ENCODE measurements at places on chromosomes 6 and 20. TPM values are rescaled to one million over a fixed set of nuclear protein-coding genes. Genes with fewer than 3 reads are reported as not detected.

DNA sequence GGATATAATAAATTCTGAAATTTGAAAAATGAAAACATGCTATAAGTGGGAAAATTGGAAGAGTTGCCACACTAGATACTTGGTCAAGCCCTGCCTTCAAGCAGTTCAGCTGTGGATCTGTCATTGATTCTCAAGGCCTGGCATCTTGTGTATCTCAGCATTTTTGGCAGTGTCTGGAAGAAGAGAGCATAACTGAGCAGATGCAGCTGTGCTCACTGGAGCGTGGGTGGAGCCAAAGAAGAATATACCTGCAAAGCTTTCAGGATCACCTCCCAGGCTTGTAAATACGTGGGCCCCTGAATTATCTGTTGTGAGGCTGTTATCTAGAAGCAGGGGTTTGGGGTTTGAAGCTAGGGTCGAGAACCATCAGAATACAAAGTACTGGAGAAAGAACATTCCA lies 31.3 kb upstream of the CHD6 start:
- no peak for DNase-seq

DNA sequence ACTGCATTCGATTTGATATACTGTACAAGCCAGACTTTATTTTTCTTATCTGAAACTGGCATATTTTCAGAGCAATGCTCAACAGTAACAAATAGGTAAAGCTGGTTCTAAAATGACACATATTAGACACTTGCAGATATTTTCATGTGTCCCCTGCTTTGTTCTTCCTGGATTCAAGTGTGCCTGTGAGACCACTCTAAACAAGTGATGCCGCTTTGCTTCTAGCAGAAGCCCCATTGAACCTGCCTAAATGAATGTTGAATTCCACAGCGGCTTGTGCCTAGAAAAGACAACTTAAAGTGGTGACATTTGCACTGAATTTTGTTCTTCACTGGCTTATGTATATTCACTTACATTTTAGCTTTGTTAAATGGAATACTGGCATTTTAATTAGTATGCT lies 115.7 kb downstream of the AKAP7 start:
- DNase-seq, result peak; percentile 52

- no peak for DNase-seq
Observed at GRCh38 chr6:133235221-133235620, 5.9 kb upstream of the EYA4 start.

- DNase-seq, result no peak
Observed at GRCh38 chr6:7332090-7332745, 19.2 kb upstream of the SSR1 start.

DNA sequence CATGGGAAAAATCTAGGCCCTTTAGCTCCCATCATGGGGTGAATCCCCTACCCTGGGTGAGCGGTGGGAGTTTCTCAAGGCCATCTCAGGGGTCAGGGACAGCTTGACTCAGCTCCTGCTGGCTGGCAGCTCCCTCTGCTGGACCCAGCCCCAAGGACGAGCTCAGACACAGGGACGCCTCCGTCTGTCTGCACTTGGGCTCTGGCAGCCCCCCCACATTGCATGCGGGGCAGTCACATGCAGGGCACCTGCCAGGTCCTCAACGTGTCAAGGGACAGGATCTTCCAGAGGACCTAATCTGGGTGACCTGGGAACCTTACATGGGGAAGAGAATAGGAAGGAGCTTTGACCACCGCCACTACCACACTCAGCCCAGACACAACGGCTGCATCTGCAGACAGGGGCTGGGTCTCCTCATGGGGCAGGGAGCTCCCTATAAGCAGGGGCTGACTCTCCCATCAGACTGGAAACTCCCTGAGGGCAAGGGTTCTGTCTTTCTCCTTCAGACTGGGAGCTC lies 173.4 kb downstream of the MRPL14 start:
- no peak for DNase-seq

GRCh38 chr6:150068720-150069648 lies at the start of gene ULBP3:
ULBP3 (minus strand) TSS chr6:150069121; CDS start chr6:150069066, 55 bp downstream.
- peak; percentile 82 for DNase-seq

- DNase-seq, result no peak
Observed at GRCh38 chr20:32971703-32972161, 32.5 kb downstream of the SUN5 start.

The CDSN gene
- total RNA-seq, result 1.0 TPM

The SLC32A1 gene
- total RNA-seq, result not detected
